ENCODE measurements at places on chromosomes 2 and 18. TPM values are rescaled to one million over a fixed set of nuclear protein-coding genes. Genes with fewer than 3 reads are reported as not detected.

CTLA4 gene
- total RNA-seq: 21.6 TPM

GALR1 gene
- not detected for total RNA-seq

BOLL gene
- total RNA-seq: not detected

NAT8 gene
- not detected for total RNA-seq

SH3RF3 gene
- total RNA-seq: 11.5 TPM

CNNM4 gene
- total RNA-seq: 8.2 TPM

PLCD4 gene
- total RNA-seq: 0.43 TPM

CELF4 gene
- total RNA-seq: not detected

TXNL1 gene
- 42.8 TPM for total RNA-seq

TLX2 gene
- 0.66 TPM for total RNA-seq

CHST9 gene
- total RNA-seq: not detected

EPB41L3 gene
- 35.5 TPM for total RNA-seq

DSC2 gene
- total RNA-seq: 0.42 TPM

AKAIN1 gene
- total RNA-seq: not detected

ATP6V1C2 gene
- total RNA-seq: not detected

LRRTM4 gene
- total RNA-seq: not detected

TIA1 gene
- 157 TPM for total RNA-seq

NT5C1B gene
- not detected for total RNA-seq

PLGLB1 gene
- 20.7 TPM for total RNA-seq

FAM228A gene
- total RNA-seq: not detected

SCN9A gene
- not detected for total RNA-seq

VWC2L gene
- total RNA-seq: not detected

PKDCC gene
- total RNA-seq: not detected

SLC19A3 gene
- not detected for total RNA-seq

RAD51AP2 gene
- not detected for total RNA-seq

RTP5 gene
- 0.54 TPM for total RNA-seq

ABCG5 gene
- total RNA-seq: not detected

EXOC6B gene
- total RNA-seq: 14.3 TPM

SYT4 gene
- total RNA-seq: not detected

NGEF gene
- not detected for total RNA-seq

RNF152 gene
- 1.7 TPM for total RNA-seq

LYPD6 gene
- total RNA-seq: not detected

ZNF892 gene
- total RNA-seq: 2.6 TPM

CERS6 gene
- 28.4 TPM for total RNA-seq

RBMS1 gene
- 119 TPM for total RNA-seq

ARHGAP28 gene
- not detected for total RNA-seq

CHRNG gene
- not detected for total RNA-seq

AP1S3 gene
- 1.6 TPM for total RNA-seq

SERPINB13 gene
- total RNA-seq: not detected

VSNL1 gene
- not detected for total RNA-seq

LOXHD1 gene
- total RNA-seq: 0.08 TPM

CNRIP1 gene
- 0.19 TPM for total RNA-seq

POTEJ gene
- total RNA-seq: not detected

PLA2R1 gene
- total RNA-seq: not detected

GDF7 gene
- not detected for total RNA-seq

SERPINB10 gene
- not detected for total RNA-seq

Measured in naive thymus-derived CD4-positive, alpha-beta T cell (primary cell).